ENCODE measurements at places on chromosomes 12 and 14.

DNA sequence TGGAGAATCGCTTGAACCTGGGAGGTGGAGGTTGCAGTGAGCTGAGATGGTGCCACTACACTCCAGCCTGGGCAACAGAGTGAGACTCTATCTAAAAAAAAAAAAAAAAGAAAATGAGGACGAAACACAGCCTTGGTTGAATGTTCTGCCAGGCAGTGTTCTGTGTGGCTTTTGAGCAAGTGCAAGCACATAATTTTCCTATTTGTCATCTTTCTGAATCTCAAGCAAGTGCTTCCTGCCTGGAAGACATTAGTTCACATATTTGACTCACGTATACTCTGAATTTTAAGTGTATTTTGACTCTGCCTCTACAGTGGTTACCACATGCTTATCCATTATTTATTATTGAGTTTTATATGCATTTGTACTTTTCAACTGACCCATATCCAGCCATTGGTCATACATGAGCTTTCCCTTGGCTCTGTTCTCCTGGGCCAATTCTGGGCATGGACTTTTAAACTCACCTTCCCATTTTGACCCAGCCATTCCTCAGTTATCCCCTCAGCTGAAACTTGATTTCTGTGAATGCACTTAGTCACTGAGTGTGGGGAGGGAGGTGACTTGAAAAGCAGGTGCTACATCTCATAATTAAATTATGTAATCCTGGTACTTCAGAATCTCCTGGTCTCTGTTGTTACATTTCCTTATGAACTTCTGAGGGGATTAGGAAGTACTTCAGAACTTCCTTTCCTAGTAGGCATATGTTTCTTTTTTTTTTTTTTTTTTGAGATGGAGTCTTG, 8.1 kb downstream of the OR10G2 start:
- DNase-seq = no peak

GRCh38 chr14:97106166-97106565, 309.0 kb downstream of the VRK1 start:
- no peak for DNase-seq

- no peak for DNase-seq
These were observed 175.3 kb downstream of the TSPAN9 start for GRCh38 chr12:3252450-3252891.

GRCh38 chr14:20440465-20440864, 4.5 kb upstream of the KLHL33 start:
- DNase-seq = no peak

DNA sequence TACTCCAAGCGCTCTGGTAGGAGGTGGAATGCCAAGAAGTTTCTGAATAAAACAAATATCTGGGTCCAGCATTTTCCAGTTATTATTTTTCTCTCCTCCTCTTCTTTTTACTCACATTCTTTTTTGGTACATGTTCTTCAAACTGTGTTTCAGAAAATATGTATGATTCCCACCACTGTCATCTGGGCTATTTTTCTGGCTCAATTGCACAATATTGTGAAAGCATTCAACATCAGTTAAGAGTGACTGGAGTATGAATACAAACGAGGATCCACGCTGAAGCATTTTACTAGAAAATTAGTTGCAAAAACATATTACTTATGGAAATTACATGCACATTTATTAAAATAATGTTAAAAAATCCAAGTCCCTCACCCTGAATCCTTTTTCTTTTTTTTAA, 61.5 kb downstream of the KCNMB4 start:
- no peak for DNase-seq

DNA sequence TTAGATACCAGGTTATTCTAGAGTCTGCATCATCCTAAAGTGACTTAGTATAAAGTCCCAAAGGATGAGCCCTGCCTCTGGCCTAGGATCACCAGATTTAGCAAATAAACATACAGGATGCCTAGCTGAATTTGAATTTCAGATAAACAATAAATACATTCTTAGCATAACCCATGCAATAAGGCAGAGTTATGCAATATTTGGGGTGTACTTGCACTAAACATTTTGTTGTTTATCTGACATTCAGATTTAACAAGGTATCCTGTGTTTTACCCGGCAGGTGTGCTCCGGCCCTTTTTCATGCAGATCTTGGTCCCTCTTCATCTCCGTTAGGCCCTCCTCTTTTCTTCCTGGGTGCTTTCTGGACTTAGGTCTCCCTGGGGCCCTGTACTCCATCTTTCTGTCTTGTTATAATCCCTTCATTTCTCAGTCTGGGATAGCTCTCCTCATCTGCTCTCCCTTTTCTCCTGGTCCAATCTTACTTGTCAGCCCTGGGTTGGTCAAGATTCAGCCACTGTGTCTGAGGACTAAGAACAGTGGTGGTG, 18.1 kb upstream of the SMOC1 start:
- DNase-seq = no peak

DNA sequence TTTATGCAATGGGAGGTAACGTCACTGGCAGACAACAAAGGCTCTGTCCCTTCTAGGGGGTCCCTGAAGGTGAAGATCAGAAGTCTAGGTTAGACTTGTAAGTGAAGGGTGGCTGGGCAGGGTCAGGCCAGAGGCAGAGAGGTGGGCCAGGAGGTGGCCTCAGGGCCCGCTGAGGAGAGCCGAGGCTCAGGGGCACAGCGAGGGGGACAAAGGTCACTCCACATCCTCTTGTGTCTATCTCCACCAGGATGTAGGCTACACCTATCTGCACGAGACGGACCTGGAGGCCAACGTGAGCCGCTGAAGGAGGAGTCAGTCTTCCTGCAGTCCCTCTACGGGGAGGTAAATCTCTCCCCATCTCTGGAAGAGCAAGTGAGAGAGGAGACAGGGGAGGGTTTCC, 20.3 kb downstream of the KRT85 start:
- DNase-seq = no peak

- DNase-seq = no peak
These were observed 24.3 kb upstream of the TMEM106C start for GRCh38 chr12:47939009-47939601.

- no peak for DNase-seq
These were observed 24.2 kb upstream of the SNRPF start for GRCh38 chr12:95834572-95834971.

- DNase-seq = no peak
These were observed 184.0 kb downstream of the TMEM121 start for GRCh38 chr14:105710119-105711043.

- DNase-seq = no peak
These were observed 190.3 kb upstream of the CDKN3 start for GRCh38 chr14:54206516-54206915.

GRCh38 chr14:95409477-95410272, 90.0 kb upstream of the CLMN start:
- DNase-seq = no peak

- DNase-seq = no peak
These were observed 179.0 kb downstream of the TSPAN9 start for GRCh38 chr12:3256103-3256631.

GRCh38 chr14:95540236-95540855, 5.5 kb downstream of the GLRX5 start:
- DNase-seq = no peak
